T47D (cell line): ENCODE measurements at places on chromosomes 4 and X.

DNA sequence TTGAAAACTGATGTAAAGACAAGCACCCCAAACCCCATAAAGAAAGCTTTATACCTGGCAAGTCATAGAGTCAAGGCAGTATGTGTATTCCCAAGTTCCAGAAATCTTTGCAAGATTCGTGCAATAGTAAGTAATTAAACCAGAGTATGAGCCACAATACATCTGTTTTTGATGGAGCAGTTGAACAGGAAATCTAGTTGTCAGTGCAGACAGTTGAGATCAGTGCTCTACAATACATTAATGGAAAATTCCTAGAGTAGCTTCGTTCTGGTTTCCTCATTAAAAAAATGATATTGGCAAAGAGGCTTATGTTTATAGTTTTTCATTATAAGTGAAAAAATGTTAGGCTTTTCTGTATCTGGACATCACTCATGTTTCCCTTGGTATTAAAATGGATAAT, 575.3 kb downstream of the TRIML1 start:
- DNase-seq: no peak

GRCh38 chr4:20813700-20814099, 113.4 kb downstream of the PACRGL start:
- no peak for DNase-seq

- no peak for DNase-seq
Observed at GRCh38 chrX:64642482-64642881, 247.2 kb upstream of the MTMR8 start.

- DNase-seq: no peak
Observed at GRCh38 chr4:166941629-166942028, 292.7 kb downstream of the SPOCK3 start.
